ENCODE measurements at places on chromosomes 1 and 21. TPM values are rescaled to one million over a fixed set of nuclear protein-coding genes. Genes with fewer than 3 reads are reported as not detected.

DNA sequence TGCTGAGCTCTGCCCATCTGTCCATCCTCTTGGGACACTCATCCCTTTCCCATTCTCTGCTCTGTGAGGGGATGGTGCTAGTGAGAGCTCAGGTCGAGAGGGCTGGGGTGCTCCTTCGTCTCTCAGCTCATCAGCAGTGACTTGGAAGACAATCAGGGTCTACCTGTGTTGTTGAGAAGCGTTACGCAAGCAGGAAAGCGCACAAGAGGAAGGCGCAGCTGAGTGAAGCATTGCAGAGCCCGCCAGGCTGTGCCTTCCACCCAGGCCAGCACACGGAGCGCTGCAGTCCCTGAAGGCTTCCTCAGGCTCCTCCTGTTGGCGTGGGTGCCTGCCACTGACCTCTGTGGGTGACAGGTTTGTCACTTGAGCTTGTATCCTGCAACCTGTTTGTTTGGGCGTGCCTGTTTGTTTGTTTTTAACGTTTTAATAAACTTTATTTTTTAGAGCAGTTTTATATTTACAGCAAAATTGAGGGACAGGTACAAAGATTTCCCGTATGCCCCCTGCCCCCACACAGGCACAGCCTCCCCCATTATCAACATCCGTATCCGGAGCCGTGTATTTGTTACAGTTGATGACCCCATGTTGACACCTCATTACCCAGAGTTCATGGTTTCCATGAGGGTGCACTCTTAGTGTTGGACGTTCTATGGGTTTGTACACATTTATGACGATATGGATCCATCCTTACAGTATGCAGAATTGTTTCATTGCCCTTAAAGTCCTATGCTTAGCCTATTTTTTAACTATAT, 36.7 kb downstream of the ADARB1 start:
- no peak for DNase-seq

DNA sequence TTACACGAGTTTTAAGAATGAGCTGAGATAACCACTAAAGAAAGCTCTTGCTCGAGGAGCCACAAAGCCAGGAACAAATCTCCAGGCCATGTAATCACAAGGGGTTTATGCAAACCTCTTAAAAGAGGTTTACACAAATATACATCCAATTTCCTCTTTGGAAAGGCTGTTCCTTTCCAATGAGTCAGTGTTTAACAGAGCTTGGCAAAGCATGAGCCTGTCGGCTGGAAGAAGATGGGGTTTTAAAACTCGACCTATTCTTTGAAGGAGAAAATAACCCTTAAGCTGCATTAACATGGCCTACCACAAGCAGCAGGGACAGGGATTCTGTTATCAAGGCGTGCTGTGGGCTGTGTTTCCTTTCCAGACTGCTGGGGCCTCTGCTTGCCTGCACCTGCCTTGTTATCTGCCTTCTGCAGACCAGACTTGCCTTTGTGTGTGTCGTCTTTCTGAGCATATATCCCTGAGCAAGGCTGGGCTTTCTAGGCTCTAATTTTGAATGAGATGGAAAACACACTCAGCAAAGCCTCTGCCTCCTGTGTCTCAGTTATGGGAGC, 40.6 kb upstream of the CYP2J2 start:
- no peak for DNase-seq

- DNase-seq: no peak
Measured at GRCh38 chr1:65471861-65472332, 51.4 kb downstream of the LEPR start.

DNA sequence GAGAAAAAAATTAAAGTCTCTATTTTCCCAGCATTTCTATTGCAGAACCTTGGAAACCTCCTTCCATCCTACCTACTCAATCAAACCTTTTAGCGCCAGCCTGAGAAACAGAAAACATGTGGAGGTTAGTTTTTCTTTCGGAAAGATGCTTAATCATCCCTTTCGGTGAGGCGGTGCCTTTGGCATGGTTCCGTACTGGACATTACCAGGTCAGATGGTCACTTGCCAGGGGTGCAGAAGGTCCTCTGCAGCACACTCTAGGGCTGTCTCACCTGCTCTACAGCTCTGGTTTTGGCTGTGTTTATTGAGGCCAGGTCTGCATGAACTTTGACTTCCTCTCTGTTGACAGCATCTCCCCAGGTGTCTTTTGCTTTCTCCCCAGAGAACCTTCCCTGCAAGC, 121.5 kb downstream of the PLD5 start:
- DNase-seq: no peak

DNA sequence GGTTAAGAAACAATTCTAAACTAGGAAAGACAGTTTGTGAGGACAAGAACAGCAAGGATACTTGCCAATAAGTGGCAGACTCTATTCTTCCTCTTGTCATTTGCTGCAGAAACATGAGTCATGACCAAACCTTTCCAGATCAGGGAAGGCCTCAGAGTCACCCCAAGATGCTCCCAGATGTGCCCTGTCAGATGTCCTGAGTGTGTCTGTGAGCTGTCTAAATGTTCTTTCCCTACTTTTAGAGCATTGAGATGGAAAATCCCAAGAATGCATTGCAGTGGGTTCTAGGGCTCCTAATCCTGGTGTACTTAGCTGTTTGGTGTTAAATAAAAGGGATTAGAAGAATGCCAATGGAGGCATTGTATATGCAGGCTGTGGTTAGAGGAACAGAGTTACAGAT, 57.5 kb upstream of the KIAA0040 start:
- DNase-seq: no peak

GRCh38 chr1:154198756-154199562, 7.1 kb upstream of the TPM3 start:
- peak; percentile 74 for DNase-seq

- no peak for DNase-seq
Measured at GRCh38 chr1:158098256-158098655, 82.4 kb upstream of the CD1D start.

OR6Y1 gene
- total RNA-seq: not detected

THEM5 gene
- total RNA-seq: not detected

PHACTR4 gene
- total RNA-seq: 62.3 TPM

LPAR3 gene
- total RNA-seq: 2.5 TPM

SH2D1B gene
- 1.3 TPM for total RNA-seq

UBE2U gene
- not detected for total RNA-seq

DDX59 gene
- 17.7 TPM for total RNA-seq

All from mucosa of descending colon (tissue), 3 donors.